ENCODE measurements at places on chromosomes 13 and 19. TPM values are rescaled to one million over a fixed set of nuclear protein-coding genes. Genes with fewer than 3 reads are reported as not detected.

GRCh38 chr19:9903336-9903735 lies 33.0 kb downstream of the OLFM2 start:
- no peak for DNase-seq

PABPC3 gene
- total RNA-seq, result 0.16 TPM

- peak; percentile 81 for DNase-seq
These were observed 3.5 kb downstream of the IER2 start for GRCh38 chr19:13153569-13154240.

DNA sequence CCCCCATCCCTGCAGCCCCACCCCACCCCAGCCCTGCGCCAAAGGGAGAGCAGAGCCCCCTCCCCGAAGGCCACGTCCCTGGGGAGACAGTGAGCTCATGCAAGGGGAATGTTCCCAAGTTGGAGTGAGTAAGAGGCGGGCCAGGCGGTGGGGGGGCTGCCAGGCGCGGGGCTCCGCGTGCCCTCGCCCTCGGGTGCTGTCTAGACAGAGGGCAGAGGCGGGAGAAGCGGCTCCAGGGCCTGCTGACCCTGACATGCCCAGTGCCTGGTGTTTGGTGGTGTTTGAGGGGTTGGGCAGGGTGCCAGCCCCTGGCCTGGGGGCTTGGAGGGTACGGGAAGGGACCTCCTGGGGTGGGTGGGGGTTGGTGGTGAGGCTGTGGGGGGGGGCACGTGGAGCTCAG lies 1.0 kb downstream of the FSTL3 start:
- peak; percentile 94 for DNase-seq

- DNase-seq, result no peak
These were observed 3.8 kb downstream of the CBY2 start for GRCh38 chr13:45705918-45706317.

COL4A1 gene
- total RNA-seq, result 235 TPM

ATP1A3 gene
- 1.6 TPM for total RNA-seq

Data from sigmoid colon (tissue), 7 donors.